ENCODE measurements at places on chromosomes 6 and 20. TPM values are rescaled to one million over a fixed set of nuclear protein-coding genes. Genes with fewer than 3 reads are reported as not detected.

Gene GINS1
- 15.7 TPM for total RNA-seq

Gene DNPH1
- 58.9 TPM for total RNA-seq

Gene HSPA1L
- total RNA-seq, result 1.2 TPM

Gene GGTLC1
- total RNA-seq, result not detected

- DNase-seq, result no peak
These were observed 33.1 kb upstream of the CMTR1 start for GRCh38 chr6:37399795-37400490.

- DNase-seq, result no peak
These were observed 30.4 kb downstream of the AKIRIN2 start for GRCh38 chr6:87671555-87672029.

DNA sequence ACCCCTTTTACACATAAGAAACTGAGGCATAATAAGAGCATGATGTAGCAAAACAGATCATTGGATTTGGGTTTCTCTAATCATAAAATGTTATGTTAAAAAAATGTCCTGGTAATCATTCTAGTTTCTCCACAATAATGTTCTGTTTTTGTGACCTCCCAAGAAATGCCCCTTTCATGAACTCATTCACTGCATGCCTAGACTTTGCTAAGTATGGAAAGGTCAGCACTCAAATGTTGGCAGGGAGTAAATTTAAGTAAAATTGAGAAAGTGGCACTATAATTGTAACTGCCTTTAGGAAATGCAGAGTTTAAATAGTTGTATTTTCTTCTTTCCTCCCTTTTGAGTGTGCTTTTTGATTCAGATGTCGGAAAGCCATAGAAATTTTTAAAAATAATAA, 48.5 kb upstream of the ID4 start:
- no peak for DNase-seq

DNA sequence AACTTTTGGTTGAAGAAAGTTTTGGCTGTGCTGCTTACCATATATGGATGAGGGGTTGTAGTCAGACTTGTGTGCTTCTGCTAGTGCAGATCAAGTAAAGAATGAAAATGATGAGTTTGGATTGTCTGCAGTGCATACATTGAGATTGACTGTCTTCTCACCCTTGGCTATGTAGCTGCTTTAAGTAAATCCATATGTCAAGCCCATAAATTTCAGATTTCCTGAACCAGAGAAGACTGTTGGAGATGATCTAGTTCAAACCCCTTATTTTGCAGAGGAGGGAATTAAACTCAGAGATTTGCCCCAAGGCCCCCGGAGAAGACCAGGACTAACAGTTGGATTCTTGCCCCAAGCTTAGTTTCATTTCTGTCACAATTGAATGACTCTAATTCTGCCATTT, 67.2 kb downstream of the PKIB start:
- DNase-seq, result no peak

- no peak for DNase-seq
These were observed 104.7 kb downstream of the TMEM242 start for GRCh38 chr6:157218371-157219198.

- no peak for DNase-seq
These were observed 47.2 kb downstream of the GMPR start for GRCh38 chr6:16285467-16286150.

- DNase-seq, result no peak
These were observed 118.8 kb upstream of the MAFB start for GRCh38 chr20:40807821-40808170.

DNA sequence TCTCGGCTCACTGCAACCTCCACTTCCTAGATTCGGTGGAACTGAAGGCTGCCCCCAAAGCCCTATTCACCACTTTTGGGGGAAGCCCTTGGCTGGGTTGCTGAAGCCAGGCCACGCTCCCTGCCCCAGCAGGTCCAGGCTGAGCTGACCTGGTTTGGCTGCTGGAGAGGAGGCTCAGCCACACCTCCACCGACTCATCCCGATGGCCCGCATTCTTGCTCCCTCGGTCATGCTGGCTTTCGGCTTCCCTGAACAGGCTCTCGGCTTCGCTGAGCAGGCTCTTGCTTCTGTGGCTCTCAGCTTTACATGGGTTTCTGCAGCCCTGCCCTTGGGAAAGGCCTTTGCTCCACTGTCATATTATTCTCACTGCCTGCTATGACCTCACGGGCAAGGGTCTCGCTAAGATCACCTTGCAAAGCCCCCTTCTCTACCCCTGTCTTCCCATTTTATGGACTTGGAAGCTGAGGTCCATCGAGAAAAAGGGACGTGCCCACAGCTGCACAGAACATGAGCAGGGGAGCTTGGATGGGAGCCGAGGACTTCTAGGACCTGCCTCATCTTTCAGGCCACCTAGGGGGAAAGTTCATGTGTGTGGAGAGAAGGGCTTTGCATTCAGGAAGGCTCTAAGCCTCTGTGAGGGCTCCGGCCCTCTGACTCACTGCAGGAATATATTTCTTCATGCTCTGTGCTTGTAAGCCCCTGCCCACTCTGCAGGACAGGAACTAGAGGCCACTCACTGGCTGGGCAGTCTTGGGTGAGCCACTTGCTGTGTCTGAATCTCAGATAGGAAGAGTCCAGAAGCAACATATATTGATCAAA, 15.6 kb downstream of the ARHGAP40 start:
- DNase-seq, result no peak
